Neuronal stem cell (in vitro differentiated cells): ENCODE measurements at places on chromosomes 13 and 19.

- DNase-seq = no peak
Measured at GRCh38 chr19:51750400-51751094, 1.1 kb downstream of the FPR1 start.

GRCh38 chr19:41376241-41376997, at the start of gene TMEM91:
TMEM91 (plus strand) TSS chr19:41376533; CDS start chr19:41378310, 1,777 bp downstream.
- DNase-seq = no peak

DNA sequence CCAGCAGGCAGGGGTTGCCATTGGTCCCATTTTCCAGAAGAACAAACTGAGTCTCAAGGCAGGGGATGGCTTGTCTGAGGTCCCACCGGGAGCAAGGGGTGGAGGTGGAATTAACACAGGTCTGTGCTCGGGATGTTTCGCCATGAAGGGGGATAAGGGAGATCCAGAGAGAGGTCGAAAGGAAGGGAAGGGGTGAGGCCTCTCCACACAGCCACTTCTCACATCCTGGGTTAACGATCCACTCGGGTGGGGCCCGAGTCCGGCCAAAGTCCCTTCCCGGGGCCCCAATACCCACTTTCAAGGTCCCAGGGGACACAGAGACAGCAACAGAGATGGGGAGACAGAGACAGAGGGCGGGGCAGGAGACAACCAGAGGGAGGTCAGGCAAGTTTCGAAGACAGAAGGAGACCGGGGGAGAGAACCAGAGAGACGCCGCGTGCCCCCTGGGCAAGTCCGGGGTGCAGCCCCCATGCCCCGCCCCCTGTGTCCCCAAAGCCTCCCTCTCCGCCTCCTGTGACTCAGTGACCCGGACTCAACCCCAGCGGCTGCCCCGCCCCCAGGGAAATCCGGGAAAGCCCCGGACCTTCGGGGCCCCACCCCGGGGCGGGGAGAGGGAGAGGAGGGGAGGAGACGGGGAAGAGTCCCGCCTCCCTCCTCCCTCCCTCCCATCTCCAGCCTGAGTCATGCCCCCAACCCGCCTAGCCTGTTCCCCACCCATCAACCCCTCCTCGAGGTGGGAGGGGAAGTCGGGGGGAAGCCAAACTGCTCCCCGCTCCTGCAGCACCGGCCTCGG, 1.4 kb upstream of the BCL3 start:
- peak; percentile 61 for DNase-seq

DNA sequence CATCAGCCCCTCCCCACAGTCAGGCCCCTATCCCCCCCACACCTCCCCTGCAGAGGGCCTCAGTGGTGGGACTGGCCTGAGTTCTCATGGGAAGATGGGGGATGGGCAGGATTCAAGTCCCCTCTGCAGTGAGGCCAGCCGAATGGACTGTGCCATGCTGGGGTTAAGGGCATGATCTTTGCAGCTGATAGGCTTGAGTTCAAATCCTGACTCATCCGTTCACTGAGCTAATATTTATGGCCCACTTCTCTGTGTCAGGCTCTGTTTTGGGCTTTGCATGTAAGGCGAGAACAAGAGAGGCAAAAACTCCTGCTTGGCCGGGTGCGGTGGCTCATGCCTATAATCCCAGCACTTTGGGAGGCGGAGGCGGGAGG, 20.7 kb downstream of the MARK4 start:
- no peak for DNase-seq

GRCh38 chr13:98819382-98820010, 67.0 kb upstream of the SLC15A1 start:
- no peak for DNase-seq

GRCh38 chr19:51550848-51551672, 19.6 kb upstream of the SIGLEC6 start:
- DNase-seq = no peak

- DNase-seq = no peak
Measured at GRCh38 chr13:33918199-33918932, 100.4 kb downstream of the RFC3 start.

- no peak for DNase-seq
Measured at GRCh38 chr13:43805681-43806128, 18.9 kb upstream of the ENOX1 start.

- DNase-seq = no peak
Measured at GRCh38 chr19:48520134-48520533, 8.5 kb upstream of the LMTK3 start.

- DNase-seq = no peak
Measured at GRCh38 chr13:97205465-97205864, 16.7 kb upstream of the MBNL2 start.

GRCh38 chr19:7680606-7681339, at the start of gene TRAPPC5:
TRAPPC5 (plus strand) TSS chr19:7680833; CDS start chr19:7682254, 1,421 bp downstream.
- peak; percentile 87 for DNase-seq

- DNase-seq = no peak
Measured at GRCh38 chr13:112510987-112511685, 76.8 kb downstream of the TUBGCP3 start.

DNA sequence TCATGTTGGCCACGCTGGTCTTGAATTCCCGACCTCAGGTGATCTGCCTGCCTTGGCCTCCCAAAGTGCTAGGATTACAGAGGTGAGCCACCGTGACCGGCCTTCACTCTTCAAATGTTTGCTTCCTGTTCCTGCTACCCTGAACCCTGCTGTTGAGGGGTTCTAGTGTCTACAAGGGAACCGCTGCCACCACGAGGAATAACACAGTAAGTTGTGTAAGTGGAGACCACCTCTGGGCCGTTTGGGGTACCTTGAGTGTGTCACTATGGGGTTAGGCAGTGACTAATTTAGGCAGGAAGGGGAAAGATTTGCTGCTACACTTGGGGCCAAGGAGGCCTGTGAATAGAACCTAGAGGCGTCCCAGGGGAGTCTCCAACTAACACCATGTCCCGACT, 2.2 kb upstream of the MYADM start:
- DNase-seq = no peak

DNA sequence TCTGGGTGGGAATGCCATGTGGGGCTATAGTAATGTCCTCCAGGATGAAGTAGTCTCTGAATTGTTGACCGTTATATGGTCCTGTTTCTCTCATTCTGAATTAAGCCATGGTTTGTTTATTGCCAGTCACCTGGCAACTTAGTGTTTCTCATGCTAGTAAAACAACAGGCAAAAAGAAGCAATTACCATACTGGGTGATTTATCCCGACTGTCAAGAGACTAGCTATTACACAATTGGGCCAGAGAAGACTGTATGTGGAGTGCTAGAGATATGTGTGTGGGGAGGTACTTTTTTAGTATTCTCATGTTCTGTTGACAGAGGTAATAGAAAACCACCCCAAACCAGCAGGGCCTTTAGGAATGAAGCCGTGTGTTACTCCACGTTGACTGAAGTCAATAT, 258.2 kb downstream of the TDRD3 start:
- no peak for DNase-seq

DNA sequence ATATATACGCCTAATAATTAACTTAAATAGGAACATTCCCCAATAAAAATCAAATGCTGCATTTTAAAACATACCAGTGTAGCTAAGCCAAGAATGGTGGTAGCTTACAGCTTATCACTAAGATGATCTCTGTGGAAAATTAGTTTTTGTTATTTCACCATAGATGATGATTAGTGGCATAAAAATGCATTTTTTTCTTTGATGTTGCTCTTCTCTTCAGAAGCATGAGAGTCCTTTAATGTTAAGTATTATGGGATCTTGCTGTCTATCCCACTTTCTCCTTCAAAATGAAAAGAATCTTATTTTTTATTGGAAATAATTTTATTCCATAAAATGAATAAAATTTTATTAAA, 731.0 kb downstream of the SLITRK1 start:
- no peak for DNase-seq

- DNase-seq = no peak
Measured at GRCh38 chr13:107043021-107043956, 475.4 kb upstream of the ARGLU1 start.

- peak; percentile 59 for DNase-seq
Measured at GRCh38 chr19:47305309-47305751, 4.3 kb upstream of the C5AR1 start.

GRCh38 chr19:34359140-34359953, 5.6 kb upstream of the GPI start:
- DNase-seq = peak; percentile 88

DNA sequence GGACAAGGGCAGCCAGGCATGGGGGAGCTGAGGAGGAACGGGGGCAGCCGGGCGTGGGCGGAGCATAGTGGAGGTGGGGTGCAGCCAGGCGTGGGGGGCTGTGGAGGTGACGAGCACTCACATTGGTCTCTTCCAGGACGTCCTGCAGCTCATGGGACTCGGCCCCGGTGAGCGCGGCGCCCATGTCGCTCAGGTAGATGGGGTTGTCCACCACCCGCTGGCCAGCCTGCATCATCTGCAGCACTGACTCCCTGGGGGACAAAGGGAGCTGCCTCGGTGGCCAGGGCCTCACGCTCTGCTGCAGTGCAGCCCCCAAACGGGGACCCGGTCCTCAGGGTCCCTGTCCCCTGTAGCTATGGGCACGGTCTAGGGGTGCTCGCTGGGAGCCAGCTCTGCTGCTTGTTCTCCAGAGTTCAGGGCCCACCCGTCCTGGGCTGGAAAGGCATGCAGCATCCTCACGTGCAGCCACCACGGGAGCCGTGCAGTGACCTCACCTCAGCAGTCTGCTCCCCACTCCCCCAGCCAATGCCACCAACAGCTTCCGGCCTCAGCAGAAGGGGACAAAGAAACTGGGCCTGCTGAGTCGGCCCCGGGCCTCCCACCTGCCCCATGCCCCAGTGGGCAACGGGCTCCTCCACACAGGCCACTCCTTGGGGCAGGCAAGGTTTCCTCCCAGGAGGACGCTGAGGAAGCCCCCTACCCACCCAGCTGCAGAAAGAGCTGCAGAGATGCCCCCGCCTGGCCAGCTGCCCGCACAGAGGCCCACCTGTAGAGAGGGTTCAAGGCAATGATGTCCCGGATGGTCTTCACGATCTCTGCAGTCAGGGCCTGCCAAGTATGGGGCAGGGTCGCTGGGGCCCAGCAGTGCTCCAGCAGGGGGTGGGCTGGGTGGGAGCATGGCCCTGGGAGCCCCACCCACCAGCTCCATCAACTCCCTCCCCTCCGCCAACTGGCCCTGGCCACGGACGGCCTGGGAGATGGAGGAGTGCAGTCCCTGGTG, 12.1 kb downstream of the LONP1 start:
- DNase-seq = no peak

DNA sequence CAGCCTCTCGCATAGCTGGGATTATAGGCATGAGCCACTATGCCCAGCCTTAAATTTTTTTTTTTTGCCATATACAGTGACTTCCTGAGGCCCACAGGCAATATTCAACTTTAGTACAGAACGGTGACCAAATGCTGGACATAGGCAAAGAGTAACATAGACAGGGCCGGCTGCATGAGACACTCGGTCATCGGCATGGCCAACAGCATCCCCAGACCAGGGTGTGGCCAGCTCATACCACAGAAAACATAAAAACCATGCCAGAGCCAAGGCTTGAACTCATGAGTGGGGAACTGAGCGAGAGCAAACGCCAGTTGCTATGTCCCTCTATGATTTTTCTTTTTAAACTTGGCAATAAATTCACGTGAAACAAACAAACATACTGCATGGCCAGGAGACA, 17.0 kb downstream of the KANK2 start:
- no peak for DNase-seq

DNA sequence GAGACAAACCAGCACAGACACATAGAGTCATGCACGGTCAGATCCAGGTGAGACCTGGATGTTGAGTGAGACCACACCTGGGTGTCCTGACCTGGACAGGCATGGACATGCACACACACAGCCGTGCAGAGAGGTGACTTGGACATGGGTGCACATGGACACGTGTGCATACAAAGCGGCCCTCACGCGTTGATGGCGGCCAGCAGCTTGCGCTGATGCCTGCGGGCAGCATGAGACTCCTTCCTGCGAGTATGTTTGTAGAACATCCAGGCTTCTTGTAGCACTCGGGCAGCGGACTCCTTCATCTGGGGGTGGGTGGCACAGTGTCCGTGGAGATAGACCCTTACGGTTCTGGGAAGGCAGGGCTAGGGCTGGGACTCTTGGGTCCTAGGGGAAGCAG, 11.5 kb downstream of the KCNN4 start:
- no peak for DNase-seq

DNA sequence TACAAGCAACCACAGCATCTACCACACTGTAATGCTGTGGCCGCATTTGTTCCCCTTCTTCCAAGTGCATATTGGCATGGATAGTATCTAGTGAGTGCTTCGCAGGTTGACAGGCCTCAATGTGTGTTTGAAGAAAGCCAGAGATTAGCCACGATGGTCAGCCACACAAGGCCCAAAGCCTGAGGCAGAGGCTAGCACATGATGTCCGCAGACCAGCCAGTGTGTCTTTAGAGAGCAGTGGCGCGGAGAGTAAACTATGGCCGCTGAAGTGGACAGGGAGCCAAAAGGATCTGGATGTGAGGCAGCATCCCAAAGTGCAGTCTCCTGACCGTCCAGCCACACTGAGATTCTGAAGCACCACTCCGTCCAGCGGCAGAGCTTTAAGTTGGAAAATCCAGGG, 36.0 kb downstream of the BRD4 start:
- DNase-seq = no peak

DNA sequence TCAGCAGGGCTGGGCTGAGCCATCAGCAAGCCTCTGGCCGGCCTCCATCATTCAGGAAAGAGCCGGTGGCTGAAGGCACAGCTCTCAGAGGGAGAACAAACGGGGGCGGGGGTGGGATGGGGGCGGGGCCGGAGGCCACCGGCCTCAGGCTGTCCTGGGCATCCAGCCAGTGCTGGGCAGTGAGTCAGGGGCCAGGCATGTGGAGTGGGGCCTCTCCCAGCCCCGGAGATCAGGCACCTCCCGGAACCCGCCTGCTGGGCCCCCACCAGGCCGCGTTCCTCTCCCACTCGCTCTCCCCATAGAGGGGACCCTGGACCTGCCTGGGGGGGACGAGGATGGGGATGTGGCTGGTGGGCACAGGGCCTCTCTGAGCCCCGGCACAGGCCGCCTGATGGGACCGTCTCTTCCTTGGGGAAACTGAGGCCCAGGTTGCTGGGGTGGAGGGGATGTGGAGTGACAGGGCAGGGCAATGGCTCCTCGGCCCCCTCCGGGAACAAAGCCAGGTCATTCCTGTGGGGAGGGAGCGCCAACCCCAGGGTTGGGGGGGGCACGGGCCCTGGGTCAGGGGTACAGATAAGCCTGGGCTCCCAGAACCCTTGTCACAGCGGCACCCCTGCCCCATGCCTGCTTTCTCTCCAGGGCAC, 12.9 kb downstream of the SPC24 start:
- peak; percentile 57 for DNase-seq

GRCh38 chr19:35332817-35333216, 3.8 kb downstream of the CD22 start:
- no peak for DNase-seq
